ENCODE measurements at places on chromosomes 3 and 15.

DNA sequence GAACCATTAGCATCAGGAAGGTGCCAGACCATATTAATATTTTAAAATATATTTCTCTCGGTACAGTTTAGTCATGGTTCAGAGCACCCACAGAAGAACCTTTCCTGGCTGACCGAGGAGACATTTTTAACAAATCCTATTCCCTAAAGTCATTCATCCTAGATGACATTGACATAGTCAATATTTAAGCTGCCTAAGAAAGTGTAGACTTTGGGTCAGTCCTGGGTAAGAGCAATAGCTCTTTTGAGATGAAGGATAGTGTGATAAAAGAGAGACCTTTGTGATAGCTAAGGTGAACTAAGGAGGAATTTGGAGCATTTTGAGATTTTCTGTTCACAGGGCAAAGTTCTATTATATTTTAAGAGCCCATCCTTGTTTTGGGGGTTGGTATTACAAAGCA lies 47.5 kb downstream of the ZNF609 start:
- no peak for DNase-seq

GRCh38 chr3:149247929-149248691 lies 26.5 kb upstream of the CP start:
- peak; percentile 68 for DNase-seq

DNA sequence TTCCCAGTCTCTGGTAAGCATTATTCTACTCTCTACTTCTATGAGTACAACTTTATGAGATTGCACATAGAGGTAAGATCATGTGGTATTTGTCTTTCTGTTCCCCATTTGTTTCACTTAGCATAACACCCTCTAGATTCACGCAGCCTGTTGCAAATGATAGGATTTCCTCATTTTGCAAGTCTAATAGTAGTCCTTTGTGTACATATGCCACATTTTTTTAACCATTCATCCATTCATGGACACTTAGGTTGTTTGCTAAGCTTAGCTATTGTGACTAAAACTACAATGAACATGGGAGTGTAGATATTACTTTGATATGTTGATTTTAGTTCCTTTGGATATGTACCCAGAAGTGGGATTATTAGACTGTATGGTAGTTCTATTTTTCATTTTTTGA lies 717.9 kb upstream of the ALCAM start:
- DNase-seq = no peak

GRCh38 chr3:172173316-172174254 lies 134.2 kb downstream of the FNDC3B start:
- DNase-seq = no peak

DNA sequence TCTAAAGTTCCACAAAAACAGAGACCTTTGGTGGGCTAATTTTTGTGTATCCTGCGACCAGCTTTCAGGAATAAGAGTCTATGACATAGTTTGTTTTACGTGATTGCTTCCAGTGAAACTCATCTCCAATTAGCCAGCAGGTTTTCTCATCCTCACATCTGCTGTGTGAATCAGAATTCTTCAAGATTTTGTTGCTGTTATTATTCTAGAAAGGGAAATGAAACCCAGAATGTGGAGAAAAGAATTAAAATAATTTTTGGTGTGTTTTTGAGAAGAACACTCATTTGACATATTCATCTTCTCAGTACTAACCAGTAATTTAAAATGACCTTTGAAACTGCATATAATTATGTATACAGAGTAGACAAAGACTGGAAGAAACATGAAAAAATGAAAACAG lies 175.9 kb downstream of the USP13 start:
- no peak for DNase-seq

GRCh38 chr3:13125092-13126015 lies 52.1 kb upstream of the IQSEC1 start:
- DNase-seq = no peak

- DNase-seq = no peak
These were observed 24.3 kb downstream of the TRPM1 start for GRCh38 chr15:31077181-31077580.

DNA sequence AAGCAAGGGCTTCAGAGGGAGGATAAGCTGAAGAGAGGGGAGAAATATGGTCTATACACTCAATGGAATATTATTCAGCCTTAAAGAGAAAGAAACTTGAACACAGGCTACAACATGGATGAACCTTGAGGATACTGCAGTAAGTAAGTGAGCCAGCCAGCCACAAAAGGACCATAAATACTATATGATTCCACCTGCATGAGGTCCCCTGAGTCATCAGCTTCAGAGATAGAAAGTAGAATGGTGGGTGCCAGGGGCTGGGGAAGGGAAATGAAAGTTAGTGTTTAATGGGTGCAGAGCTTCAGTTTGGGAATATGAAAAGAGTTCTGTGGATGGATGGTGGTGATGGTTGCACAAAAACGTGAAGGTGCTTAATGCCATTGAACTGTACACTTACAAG lies 68.4 kb upstream of the SEC13 start:
- no peak for DNase-seq

GRCh38 chr3:156837115-156837514 lies 11.0 kb downstream of the LEKR1 start:
- no peak for DNase-seq

DNA sequence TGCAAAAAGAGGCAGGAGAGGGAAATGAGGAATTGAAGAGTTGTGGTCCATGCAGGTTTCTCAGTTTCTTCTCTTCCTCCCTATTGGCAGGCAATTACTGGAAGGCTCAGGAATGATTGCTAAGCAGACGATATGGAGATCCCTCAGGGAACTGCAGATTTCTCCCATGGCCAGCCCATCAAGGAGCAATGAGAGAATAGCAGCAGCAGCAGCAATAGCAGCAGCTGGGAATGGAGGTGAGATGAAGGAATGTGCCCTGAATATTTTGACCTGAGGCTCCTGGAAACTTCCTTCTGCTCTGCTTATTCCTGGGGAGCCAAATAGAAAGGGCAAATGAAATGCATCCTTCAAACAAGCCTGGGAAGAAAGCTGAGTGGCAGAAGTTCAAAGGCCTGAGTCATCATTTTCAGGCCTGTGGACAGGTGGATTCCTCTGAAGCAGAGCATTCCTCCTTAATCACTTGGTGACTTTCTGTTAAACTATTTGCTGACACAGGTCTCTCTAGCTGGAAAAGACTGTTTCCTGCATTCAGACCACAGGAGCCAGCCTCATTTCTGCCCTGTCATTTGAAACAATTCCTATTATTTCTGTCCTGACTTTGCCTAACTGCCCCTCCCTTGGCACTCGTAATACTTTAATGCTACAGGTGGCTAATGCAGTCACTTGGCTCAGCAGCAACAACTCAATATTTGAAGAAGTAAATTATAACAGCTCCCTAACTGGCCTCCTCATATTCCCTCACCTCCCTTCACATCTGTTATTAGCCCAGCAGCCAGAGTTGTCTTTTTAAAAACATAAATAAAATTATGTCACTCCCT lies 146.9 kb upstream of the GADL1 start:
- DNase-seq = peak; percentile 65

- no peak for DNase-seq
These were observed 112.3 kb downstream of the RORA start for GRCh38 chr15:61116825-61117224.

DNA sequence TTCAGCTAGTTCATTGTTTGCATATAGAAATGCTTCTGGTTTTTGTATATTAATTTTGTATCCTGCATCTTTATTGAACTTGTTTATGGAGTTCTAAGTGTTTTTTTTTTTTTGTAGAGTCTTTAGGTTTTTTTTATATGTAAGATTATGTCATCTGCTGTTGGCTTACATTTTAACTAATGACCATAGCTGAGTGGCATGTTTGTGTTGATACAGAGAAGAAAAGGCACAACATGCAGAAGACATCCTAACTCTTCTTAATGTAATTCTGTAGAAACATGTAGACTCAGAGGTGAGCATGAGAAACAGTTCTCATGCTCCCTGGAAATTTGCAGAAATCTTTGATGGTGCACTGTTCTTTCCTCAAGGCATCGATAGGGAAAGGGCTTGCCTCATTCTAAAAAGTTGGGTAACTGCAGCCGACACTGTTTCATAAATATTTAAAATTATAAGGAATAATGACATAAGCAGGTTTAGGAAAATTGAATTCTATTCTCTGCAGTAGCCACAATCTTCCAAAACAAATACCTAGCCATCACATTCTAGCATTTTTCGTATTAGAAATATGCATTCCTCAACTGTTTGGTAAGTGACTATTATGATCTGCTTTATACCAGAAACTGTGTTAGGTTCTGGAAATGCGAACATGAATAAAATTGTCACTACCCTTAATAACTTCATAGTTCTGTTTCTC lies 499.6 kb upstream of the KCNMB2 start:
- no peak for DNase-seq

All from common myeloid progenitor, CD34-positive (primary cell).